ENCODE measurements at places on chromosomes 3 and 15.

DNA sequence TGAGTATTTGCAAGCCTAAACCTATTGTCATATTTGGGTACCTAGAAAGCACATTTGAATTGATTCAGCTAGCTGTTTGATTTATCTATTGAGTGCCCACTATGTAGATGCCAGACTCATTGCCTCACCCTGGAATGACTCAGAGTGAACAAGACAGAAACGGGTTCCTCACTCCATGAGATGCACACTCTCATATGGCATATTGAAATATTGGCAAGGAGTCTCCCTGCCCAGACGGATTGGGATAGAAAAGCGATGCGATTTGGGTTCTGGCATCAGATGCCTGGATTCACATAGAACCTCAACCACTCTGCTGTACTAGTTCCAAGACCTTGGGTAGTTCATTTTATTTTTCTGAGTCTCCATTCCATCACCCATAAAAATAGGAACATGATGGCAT lies 22.5 kb downstream of the LRRN1 start:
- DNase-seq, result no peak

- DNase-seq, result no peak
Observed at GRCh38 chr3:189902230-189903186, 218.2 kb downstream of the P3H2 start.

GRCh38 chr15:78873793-78874765 lies 1.4 kb downstream of the MORF4L1 start:
- no peak for DNase-seq

- DNase-seq, result no peak
Observed at GRCh38 chr3:32399030-32399620, 7.5 kb downstream of the CMTM7 start.

- no peak for DNase-seq
Observed at GRCh38 chr3:81760215-81760614, 1.2 kb downstream of the GBE1 start.

DNA sequence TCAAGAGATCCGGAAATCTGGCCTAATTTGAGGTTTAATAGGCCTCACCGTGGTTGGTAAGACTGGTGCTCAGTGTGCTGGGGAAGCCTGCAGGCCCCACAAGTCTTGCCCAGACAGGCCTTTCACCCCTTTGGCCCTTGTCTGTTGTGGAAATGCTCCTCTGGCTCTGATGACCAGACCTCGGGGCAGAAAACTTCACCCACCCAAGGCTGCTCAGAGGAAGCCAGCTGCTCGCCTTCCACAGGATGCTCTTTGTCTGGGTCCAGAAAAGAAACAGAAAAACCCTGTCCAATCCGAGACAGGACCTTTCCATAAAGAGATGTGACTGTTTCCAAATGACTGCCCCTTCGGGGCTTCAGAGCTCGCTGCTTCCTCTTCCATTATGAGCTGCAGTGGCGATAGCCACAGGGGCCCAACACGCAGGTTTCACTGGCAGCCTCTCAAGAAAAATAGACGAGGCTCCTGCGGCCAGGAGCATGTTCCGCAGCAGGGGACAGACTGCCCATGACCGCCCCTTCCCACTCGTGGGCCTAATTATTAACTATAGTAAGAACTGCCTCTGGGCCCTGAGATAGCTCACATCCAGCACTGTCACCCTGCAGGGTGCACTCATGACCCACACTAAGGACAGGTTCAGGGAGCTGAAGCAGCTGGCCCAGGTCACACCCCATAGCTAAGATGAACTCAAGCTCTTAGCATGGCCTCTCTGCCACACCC lies 6.8 kb upstream of the SNX22 start:
- DNase-seq, result no peak

GRCh38 chr3:155080692-155081091 lies 573 bp downstream of the MME start:
- no peak for DNase-seq

DNA sequence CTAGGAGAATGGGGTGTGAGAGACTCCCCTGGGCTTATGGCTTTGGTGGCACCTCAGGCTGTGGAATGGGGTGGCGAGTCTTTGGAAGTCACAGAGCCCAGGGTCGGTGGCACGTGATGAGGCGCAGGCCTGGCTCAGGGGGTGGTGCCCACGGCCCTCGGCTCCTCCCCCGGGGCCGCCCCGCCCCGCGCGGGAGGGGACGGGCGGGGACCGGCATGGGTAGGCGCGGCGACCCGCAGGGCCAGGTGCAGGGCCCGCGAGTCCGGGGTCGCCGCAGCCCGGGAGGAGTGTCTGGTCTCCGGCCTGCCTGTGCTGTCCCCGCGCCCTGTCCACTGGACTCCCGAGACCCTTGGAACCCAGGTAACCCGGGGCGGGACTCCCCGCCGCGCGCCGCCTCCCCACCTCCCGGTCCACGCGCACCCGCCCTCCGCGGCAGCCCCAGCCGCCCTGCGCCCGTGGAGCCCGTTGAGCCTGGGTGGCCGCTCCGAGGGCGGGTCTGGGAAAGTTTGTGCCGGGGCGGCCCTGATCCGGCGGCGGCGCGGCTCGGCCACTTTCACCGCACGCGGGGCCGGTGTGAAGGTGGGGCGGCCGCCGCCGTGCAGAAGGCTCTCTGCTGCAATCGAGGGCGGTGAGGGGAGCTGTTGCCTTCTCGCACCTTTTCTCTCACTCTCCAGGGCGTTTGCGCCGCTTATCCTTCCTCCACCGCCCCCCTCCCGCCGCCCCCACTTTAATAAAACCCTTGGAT lies at the start of gene PAQR5:
Gene PAQR5, plus strand, starts transcription at position 216 of the 745 bp plus-strand sequence. CDS start 61,169 bp downstream, outside the sequence.
- no peak for DNase-seq

GRCh38 chr15:72342385-72342784 lies 22.4 kb upstream of the CELF6 start:
- no peak for DNase-seq

- no peak for DNase-seq
Observed at GRCh38 chr3:197404754-197405153, 106.3 kb upstream of the DLG1 start.

- DNase-seq, result no peak
Observed at GRCh38 chr15:43239732-43240491, 19.1 kb upstream of the EPB42 start.

DNA sequence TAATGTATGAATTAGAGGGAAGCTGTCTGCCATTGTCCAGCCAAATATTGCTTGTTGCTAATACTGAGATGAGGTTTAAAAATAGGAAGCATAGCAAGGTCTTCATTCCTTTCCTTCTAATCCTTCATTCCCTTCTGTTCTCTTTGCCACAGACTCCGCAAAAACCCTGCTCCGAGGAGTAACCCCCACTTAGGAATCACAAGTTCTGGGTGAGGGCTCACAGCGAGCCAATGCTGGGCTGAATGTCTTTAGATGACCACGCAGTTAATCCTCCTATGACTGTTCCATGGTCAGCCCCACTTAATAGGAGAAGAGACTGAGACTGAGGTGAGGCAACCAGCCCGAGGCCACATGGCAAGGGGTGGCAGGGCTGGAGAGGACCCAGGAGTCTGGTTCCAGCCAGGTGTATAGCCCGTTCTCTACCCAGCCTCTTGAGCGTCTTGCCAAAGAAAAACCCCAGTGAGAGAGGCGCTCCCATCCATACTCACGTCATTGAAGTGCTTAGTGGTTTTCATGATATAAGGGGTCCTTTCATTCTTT lies 44.9 kb upstream of the CTSH start:
- DNase-seq, result no peak

GRCh38 chr3:106261396-106261795 lies 392.6 kb upstream of the CBLB start:
- DNase-seq, result no peak

DNA sequence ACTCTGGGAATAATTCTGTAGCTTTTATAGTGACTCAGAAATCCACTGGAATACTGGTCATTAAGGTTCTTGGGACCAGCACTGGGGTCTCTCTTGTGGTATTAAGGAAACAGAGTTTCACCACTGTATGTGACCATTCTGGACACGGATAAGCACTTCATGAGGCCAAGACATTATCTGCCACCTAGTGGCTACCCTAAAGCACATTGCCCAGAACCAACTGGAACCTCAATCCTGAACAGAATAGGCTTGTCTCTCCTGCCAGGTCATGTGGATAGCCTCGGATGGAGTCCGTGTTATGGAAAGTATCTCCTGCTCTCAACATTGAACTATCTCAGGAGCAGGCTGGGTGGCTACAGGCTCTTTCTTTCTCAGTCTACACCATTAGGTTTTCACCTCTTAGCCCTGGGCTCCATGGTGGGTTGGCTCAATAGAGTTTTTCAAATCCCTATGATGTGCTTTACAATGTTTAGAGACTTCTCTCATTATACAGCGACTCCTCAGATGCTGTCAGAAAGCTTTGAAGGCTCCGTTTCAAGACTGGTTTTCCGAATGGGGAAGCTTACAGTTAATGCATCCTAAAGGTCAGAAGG lies 167.6 kb upstream of the ST8SIA2 start:
- DNase-seq, result peak; percentile 7
